ENCODE measurements at places on chromosomes 3 and 15.

GRCh38 chr3:41301548-41301947 is 102.2 kb downstream of the CTNNB1 start:
- DNase-seq: no peak

GRCh38 chr3:171653701-171654100 is 156.6 kb downstream of the PLD1 start:
- no peak for DNase-seq

GRCh38 chr3:189714991-189715961 is 84.1 kb downstream of the TP63 start:
- DNase-seq: no peak

DNA sequence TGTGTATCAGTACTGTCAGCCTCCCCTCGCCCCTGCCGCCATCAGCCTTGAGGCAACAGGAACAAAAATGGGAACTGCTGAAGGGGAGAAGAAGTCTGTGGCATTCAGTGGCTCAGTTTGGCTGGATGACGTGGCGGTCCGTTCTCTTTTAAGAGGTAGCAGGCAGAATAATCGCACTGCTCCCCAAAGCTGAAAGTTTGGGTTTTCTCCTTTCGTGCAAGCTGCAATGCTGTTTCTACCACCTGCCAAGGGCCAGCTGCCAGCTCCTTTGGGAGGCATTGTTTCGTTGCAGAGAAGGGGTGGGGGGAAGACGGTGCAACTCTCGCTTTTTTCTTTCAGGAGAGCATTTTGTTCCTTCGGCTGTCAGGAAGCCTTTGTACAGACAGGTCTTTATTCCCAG is 369.6 kb upstream of the RORA start:
- DNase-seq: no peak

GRCh38 chr15:67834581-67835296 is 5.1 kb downstream of the RNU6-1 start:
- no peak for DNase-seq

DNA sequence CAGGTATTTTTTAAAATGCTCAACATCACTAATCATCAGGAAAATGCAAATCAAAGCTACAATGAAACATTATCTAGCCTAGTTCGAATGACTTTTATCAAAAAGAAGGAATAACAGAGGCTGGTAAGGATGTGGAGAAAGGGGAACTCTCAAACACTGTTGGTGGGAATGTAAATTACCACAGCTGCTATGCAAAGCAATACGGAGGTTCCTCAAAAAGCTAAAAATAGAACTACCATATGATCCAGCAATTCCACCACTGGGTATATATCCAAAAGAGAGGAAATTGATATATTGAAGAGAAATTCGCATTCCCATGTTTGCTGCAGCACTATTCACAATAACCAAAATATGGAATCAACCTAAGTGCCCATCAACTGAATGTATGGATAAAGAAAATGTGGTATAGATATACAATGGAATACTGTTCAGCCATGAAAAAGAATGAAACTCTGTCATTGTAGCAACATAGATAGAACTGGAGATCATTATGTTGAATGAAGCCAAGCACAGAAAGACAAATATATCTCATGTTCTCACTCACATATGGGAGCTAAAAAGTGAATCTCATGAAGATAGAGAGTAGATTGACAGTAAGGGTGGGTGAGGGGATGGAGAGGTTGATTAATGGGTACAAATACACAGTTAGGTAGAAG is 19.7 kb upstream of the CLN6 start:
- DNase-seq: no peak

DNA sequence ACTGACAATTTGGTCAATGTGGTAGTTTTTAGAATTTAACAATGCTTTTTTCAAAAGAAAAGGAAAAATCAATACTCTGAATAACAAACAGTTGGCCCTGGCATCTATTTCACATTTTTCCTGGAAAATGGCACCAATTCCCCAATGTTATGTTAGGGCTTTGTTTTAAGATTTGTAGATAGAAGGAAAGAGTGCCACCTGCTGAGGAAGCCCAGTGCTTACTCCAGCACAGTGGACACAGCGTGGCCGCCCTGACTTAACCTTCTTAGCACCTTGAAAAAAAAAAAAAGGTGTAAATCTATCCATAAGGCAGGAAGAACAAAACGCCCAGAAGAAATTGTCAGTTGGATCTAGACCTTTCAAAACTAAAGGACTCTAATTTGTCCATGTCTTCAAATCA is 110.7 kb upstream of the CNTN4 start:
- DNase-seq: no peak

DNA sequence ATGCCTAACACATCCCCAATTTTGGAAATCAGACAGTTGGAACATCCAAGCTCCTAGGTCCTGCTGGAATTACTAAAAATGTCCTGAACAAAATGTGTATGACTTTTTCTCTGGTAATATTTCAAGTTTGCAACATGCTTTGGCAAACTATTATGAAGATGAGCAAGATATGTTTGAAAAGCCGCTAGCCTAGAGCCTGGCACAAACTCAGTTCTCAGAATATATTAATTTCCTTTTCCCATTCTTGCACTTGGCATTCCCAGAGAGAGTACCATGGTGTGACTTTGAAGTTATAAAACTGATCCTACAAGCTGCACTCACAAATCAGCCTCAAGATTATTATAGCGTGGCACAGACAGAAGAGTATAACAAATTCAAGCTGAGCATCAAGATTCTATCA is 1031.1 kb downstream of the NTRK3 start:
- no peak for DNase-seq

- no peak for DNase-seq
These were observed 102.6 kb upstream of the SATB1 start for GRCh38 chr3:18527691-18528090.

- DNase-seq: no peak
These were observed 217.0 kb downstream of the P3H2 start for GRCh38 chr3:189903562-189904250.

DNA sequence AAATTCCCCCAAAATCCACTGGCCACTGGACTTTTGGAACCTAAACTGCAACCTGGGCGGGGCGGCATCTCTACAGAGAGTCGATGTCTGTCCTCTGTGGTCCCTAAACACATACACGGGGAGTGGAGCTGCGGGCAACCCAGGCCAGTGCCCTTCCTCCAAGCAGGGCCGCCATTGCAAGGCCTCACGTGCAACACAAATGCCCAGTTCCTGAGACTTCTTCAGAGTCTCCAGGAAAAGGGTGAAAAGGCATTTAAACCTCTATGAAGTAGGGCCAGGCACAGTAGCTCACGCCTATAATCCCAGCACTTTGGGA is 4.9 kb downstream of the MUC4 start:
- DNase-seq: no peak

DNA sequence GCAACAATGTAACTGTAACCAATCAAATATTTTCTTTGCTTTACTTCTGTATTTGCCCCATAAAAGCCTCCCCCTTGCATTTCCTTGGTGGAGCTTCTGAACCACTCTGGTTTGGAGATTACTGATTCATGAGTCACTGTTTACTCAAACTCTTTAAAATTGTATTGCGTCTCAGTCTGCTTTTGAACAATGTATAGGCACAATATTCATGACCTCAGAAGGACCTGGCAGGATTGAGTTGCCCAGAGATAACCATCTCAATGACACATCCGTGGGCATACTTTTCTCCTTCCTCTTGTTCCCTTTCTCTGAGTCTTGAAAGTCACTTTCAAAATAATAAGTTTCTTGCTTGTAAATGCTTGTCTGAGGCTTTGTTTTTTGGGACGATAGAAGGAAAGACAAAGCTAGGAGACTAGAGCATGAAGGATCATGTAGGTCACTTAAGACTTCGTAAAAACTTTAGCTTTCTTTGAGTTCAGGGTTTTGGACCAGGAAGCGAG is 57.1 kb upstream of the POU1F1 start:
- no peak for DNase-seq

DNA sequence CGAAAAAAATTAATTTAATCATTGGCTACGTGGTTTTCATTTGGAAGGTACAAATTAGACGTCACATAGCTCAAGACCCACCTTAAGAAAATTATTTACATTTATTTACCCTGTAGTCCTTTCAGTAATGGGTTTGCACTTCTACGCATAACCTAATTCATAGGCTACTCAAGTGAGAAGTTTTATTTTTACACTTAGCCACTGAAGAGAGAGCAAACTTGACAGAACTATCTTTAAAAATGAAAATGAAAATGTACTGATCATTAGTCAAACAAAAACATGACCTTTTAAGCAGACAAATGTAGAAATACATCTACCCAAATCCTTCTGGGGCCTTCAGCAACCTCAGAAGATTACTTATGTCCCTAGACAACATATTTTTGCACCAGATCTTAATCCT is 269.4 kb upstream of the TTC14 start:
- no peak for DNase-seq

DNA sequence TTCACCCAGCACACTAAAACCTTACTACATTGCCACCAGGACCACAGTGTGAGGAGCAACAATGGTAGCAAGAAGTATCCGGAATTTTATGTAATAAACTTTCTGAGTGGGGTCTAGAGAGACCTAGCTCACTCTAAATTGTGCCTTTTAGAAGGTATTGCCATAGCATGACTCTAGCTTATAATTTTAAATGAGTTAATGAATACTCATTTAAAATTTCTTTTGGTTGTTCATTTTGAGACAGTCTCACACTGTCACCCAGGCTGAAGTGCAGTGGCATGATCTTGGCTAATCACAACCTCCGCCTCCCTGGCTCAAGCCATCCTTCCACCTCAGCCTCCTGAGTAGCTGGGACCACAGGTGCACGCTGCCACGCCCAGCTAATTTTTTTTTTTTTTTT is 26.2 kb downstream of the EDC3 start:
- no peak for DNase-seq

GRCh38 chr3:31295150-31295765 is 237.5 kb upstream of the STT3B start:
- DNase-seq: no peak

GRCh38 chr3:63245726-63246241 is 32.3 kb upstream of the SYNPR start:
- no peak for DNase-seq

DNA sequence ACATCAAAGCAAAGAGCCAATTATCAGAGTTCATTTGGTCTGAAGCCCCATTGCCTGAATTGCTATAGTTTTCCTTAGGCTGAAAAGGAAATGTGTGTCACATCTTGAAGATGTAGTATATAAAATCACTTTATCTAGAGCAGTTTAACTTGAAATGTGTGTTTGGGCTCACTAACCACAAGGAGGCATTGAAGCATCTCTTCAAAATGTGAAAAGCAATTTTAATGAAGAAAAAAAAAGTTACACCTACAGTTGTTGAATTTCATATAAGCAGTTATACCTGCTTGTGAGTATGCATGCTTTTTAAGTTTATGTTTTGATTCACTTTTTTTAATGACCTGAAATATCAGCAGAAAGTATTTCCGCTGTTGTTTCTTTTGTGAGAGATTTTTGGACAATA is 129.3 kb downstream of the IQCH start:
- DNase-seq: no peak

DNA sequence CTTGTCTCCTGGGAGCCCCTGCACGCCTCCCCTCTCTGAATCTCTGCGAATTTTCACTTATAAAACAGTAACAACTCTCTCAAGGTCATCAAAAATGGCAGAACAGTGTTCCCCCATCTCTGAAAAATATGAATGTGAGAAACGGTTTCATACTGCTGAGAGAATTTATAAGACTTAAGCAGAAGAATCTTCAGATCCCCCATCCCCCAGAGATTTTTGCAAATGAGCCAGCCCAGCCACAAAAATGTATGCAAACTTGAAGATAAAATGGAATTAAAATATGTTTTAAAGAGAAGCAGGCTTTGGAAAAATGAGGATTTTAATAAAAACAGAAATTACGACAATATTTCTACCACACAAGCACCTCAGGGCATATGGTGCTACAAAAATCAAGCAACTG is 173.0 kb downstream of the STT3B start:
- no peak for DNase-seq

GRCh38 chr3:70620956-70621355 is 308.5 kb upstream of the MDFIC2 start:
- DNase-seq: no peak

DNA sequence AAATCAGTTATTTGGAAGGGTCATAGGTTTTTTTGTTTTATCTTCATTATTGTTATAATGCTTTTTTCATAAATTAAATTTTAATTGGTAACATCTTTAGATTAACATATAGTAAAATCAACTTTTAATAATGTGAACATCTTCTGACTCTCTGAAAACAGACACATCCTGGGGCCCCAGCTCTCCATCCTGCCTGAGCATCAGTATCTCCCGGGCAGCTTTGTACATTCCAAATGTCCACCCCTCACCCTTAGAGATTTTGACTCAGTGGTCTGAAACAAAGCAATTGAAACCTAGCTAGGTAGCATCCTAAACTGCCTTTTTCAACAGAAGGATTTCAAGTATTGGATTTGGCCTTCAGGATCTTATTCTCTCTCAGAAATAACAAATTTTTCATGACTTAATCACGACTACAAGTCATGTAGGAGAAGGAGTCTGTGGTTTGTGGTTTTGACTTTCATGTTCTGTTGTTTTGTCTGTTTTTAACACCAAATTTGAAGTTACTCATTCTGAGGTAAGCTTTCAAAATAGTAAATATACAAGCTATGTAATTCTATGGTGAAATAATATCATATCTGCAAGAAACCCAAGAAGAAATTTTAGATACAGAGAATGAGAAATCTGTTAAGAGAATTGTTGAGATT is 147.3 kb upstream of the UBE2E2 start:
- DNase-seq: no peak

DNA sequence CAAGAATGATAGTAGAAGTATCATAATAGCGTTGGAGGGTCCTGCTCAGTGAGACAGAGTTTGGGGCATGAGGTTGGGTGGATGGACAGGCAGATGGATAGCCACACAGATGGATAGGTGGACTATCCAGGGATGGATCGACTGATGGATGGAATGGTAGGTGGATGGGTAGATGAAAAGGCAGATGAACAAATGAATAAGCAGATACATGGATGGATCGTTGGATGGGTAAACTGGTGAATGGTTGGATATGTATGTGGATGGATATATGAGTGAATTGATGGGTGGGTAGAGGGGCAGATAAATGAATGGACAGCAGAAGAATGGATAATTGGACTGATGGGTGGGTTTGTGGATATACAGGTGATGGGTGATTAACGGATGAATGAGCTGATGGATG is 9.5 kb downstream of the CPNE9 start:
- DNase-seq: no peak

GRCh38 chr3:16770021-16770420 is 114.7 kb upstream of the PLCL2 start:
- DNase-seq: no peak

GRCh38 chr3:190130696-190131095 is 10.0 kb upstream of the P3H2 start:
- no peak for DNase-seq

DNA sequence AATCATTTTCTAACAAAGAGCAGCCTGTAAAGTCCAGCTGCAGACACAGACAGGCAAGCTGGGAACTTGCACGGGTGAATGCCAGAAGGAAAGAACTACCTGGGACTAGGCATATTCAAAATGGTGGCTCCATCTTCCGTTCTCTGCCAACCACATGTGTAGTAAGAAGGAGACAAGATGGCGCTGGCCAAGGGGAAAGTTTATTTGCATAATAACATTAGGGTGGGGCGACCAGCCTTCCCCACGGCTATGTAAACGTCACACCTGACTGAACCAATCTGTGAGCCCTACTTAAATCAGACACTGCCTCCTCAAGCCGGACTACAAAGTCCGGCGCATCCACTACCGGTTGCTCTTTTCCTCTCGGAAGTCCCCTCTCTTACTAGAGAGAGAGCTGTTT is 130.8 kb downstream of the SNRK start:
- DNase-seq: no peak

Data from NCI-H510A (cell line).